HT1080 (cell line): ENCODE measurements at places on chromosomes 1 and 21. TPM values are rescaled to one million over a fixed set of nuclear protein-coding genes. Genes with fewer than 3 reads are reported as not detected.

SMCP gene
- total RNA-seq = not detected in 2 replicates

CCDC27 gene
- total RNA-seq = not detected in 2 replicates

NFASC gene
- total RNA-seq = 7.3 and 7.8 TPM in 2 replicates

PLD5 gene
- total RNA-seq = 0.33 and 1.2 TPM in 2 replicates

MTARC2 gene
- total RNA-seq = 1.5 and 2.7 TPM in 2 replicates

PCBP3 gene
- total RNA-seq = not detected in 2 replicates

HSPA6 gene
- 1.5 and 1.9 TPM in 2 replicates for total RNA-seq

KRTAP26-1 gene
- total RNA-seq = not detected in 2 replicates

ANGPTL1 gene
- total RNA-seq = not detected in 2 replicates

AQP10 gene
- total RNA-seq = not detected in 2 replicates

CFAP57 gene
- total RNA-seq = 0.33 and 0.50 TPM in 2 replicates

CSF1 gene
- 19.9 and 22.0 TPM in 2 replicates for total RNA-seq

NR1I3 gene
- not detected in 2 replicates for total RNA-seq

TMEM51 gene
- total RNA-seq = 14.5 and 19.9 TPM in 2 replicates

SMPDL3B gene
- 0.34 and 0.60 TPM in 2 replicates for total RNA-seq

FNDC5 gene
- total RNA-seq = 1.4 TPM in 1 of 2 replicates, not detected in the other

EDARADD gene
- 3.7 and 3.8 TPM in 2 replicates for total RNA-seq

IFNLR1 gene
- not detected in 2 replicates for total RNA-seq

UCK2 gene
- total RNA-seq = 133 and 148 TPM in 2 replicates

RHOC gene
- total RNA-seq = 325 and 423 TPM in 2 replicates

AIRE gene
- total RNA-seq = not detected in 2 replicates

SPRR3 gene
- total RNA-seq = not detected in 2 replicates

GREM2 gene
- total RNA-seq = not detected in 2 replicates

TTC34 gene
- total RNA-seq = 0.10 and 0.13 TPM in 2 replicates

TNFRSF14 gene
- total RNA-seq = 6.6 and 16.6 TPM in 2 replicates

CD1D gene
- 0.69 and 0.73 TPM in 2 replicates for total RNA-seq

OR2AK2 gene
- total RNA-seq = not detected in 2 replicates

TSPEAR gene
- total RNA-seq = not detected in 2 replicates
